ENCODE measurements at places on chromosomes 16 and 17.

DNA sequence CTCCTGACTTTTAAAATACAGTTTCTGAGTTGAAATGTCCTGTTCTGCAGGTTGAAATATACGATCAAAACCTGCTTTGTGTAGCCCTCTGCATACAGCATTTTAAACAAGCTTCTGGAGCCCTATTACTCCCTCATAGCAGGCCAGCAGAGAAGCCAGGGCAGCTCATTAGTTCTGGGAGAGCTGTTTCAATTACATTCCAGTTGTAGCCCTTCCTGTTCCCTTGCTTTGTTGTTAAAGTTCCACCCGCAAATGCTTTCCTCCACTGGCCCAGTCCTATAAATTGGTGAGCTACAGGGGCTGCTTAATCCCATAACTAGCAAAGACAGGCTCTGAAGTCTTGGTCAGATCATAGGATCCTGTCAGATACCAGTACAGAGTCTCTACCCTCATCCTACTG, 162.5 kb downstream of the SLC39A11 start:
- no peak for DNase-seq

GRCh38 chr17:2192367-2193057, 111.1 kb downstream of the SMG6 start:
- no peak for DNase-seq

GRCh38 chr16:22751685-22752084, 62.3 kb upstream of the HS3ST2 start:
- DNase-seq: no peak

DNA sequence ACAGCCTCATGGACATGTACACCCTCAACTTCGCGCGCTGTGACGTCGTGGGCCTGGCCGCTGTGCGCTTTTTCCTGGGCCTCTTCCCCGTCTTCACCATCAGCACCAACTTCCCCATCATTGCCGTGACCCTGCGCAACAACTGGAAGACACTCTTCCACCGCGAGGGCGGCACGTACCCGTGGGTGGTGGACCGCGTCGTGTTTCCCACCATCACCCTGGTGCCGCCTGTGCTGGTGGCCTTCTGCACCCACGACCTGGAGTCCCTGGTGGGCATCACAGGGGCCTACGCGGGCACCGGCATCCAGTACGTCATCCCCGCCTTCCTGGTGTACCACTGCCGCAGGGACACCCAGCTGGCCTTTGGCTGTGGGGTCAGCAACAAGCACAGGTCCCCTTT, 23.5 kb downstream of the GRIN2C start:
- DNase-seq: no peak

GRCh38 chr17:71019699-71020098, 850.4 kb downstream of the KCNJ2 start:
- no peak for DNase-seq

DNA sequence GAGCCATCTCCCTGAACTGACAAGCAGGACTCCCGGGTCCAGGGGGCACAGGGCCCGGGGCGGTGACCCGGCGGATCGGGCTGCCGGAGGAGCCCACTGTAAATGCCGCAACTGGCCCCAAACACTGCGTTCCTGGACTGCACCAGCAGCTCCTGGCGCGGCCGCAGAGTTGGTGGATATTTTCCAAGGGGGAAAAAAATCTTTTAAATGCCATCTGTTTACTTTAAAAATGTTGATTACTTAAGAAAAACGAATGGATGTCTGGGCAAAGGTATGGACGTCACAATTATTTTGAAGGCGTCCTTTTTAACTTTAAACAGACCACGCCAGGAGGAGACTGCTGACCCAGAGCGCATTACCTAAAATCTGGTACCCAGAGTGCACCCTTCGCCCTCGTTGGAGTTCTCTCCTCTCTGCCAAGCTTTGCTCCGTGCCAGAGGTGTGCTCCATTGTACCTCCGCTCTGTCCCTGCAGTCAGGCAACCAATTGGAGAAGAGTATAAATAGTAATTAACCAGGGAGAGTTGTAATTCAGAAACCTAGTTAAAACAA, 3.4 kb downstream of the HS3ST3B1 start:
- no peak for DNase-seq

- no peak for DNase-seq
Measured at GRCh38 chr16:66427871-66428681, 981 bp downstream of the BEAN1 start.

- DNase-seq: peak; percentile 21
Measured at GRCh38 chr17:72556944-72557826, 436.4 kb downstream of the SOX9 start.

- DNase-seq: no peak
Measured at GRCh38 chr17:49516180-49516579, 21.1 kb downstream of the NGFR start.

GRCh38 chr17:47295874-47296255, 27.9 kb upstream of the EFCAB13 start:
- DNase-seq: no peak

DNA sequence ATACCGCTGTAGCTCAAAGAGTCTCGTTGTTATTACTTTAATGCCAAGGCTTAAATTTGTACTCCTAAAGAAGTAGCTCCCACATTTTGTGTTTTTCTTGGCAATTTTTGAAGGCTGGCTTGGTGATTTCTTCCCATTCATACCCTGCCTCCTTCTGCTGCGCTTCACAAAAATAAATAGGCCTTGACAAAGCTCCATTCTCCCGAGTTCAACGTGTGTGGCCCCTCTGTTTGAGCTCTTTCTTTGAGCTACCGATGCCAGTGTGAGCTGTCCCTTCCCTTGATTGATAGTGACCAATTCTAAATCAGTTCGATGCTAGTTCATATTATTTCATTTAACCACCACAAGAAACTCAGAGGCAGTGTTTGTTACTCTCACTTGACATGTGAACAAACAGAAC, 96.8 kb downstream of the MAP2K6 start:
- DNase-seq: no peak

- DNase-seq: no peak
Measured at GRCh38 chr17:64038331-64039105, 18.1 kb upstream of the ICAM2 start.

GRCh38 chr16:80303691-80304090, 237.1 kb upstream of the DYNLRB2 start:
- no peak for DNase-seq

DNA sequence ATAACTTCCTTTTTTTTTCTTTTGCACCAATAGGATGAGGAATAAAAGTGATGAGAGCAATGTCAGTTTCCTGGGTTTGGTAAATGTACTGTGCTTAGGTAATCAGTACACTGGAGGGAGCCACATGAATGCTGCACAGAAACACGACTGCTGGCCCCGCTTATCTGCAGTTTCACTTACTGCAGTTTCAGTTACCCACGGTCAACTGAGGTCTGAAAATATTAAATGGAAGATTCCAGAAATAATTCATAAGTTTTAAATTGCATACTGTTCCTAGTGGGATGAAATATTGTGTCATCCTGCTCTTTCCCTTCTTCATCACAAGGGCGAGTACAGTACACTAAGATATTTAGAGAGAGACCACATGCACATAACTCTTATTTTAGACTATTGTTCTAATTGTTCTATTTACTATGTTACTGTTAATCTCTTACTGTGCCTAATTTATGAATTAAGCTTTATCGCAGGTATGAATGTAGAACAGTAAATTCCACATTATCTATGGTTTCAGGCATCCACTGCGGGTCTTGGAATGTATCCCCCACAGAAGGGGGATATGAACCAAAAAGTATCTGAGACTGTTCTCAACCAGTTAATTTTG, 6.4 kb upstream of the LGALS3BP start:
- no peak for DNase-seq

- DNase-seq: no peak
Measured at GRCh38 chr17:69473841-69474831, 59.6 kb downstream of the MAP2K6 start.

GRCh38 chr17:78184351-78184750, 2.5 kb downstream of the TK1 start:
- no peak for DNase-seq

DNA sequence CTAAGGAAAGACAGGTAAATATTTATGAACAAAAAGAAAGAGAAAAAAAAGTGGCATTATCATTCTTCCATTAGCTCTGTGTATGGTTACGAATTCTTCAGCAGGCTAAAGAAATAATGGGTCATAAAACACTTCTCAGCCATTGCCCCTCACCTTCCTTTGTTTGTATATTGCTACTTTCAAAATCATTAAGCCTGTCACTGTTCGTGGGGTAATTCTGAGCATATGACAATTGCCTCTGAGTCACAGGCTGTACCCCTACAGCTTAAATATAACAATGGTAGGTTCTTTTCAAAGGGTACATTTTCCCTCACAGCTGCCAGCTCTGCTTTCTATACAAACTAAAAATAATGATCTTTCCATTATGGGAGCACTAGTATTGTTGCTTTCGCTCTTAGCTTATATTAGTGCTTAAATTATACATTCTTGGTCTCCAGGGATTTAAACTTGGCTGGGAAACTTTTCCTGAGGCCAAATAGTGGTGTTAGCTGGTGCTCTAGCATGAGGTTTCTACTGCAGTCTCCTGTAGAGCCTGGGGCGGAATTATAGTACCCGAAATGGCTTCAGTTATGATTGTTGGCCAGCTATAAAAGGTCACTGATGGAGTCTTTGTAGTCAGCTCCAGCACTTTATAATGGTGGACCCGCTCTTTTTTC, 74.7 kb upstream of the CDH11 start:
- peak; percentile 3 for DNase-seq

- DNase-seq: no peak
Measured at GRCh38 chr16:86884390-86884650, 306.0 kb downstream of the FOXL1 start.

All from NCI-H2081 treated with DMSO at 0.1 percent for 48 hours (cell line).